Left kidney (tissue), 8 donors: ENCODE measurements at places on chromosomes 11 and 22.

- no peak for DNase-seq
Measured at GRCh38 chr11:83033972-83034672, 37.6 kb downstream of the RAB30 start.

DNA sequence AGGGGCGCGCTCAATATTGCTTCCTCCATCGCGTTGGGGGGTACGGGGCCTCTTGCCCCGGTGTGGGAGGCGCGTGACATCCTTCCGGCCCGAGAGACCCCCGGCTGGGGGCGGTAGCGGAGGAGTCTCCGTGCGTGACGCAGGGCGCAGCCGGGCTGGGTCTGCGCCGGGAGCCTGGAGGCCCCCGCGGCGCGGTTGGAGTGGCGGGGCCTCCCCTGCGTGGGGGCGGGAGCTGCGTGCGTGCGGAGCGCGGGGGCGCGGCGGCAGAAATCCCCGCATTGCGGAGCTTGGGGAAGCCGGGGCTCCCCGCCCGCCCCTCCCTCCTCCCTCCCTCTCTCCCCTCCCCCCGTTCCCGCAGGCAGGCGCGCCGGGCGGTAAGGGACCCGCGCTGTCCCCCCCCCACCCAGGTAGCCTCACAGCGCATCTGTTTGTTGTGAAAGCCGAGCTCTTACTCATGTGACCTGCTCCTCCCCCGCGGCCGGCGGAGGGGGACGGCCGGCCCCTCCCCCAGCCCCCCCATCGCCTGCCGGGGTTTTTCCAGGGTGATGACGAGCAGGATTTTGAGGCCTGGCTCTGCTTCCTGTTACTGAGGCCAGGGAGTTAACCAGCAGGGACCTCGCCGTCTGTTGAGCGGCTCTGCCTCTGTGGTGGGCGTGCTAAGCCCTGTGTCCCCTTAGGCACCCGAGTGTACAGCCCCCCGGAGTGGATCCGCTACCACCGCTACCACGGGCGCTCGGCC is 1.6 kb downstream of the PIM3 start:
- peak; percentile 87 for DNase-seq

GRCh38 chr11:45093761-45094455 is 52.5 kb upstream of the PRDM11 start:
- DNase-seq = no peak

- no peak for DNase-seq
Measured at GRCh38 chr11:111946499-111946898, 9.4 kb downstream of the DIXDC1 start.

DNA sequence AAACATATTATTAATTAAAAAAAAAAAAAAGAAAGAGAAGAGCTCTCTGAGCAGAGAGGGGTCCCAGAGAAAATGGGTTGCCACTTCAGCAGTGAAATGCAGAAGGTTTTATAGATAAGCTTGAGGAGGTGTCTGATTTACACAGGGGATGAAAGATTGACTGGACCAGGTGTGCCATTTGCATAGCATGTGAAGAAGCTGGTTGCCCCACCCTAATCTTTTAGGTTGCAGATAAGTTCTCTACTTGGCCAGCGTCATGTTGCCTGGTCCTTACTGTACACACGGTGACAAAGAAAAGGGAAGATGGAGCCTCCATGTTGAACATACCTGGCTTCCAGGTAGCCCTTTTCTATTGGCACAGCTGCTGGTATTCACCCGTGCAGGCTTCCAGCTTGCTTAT is 41.4 kb downstream of the MS4A2 start:
- no peak for DNase-seq

GRCh38 chr11:59174664-59175033 is 2.7 kb downstream of the DTX4 start:
- no peak for DNase-seq

- no peak for DNase-seq
Measured at GRCh38 chr11:122341477-122341876, 225.5 kb upstream of the BLID start.

- DNase-seq = no peak
Measured at GRCh38 chr11:11349106-11349825, 3.8 kb downstream of the CSNK2A3 start.

GRCh38 chr11:102546923-102547471 is 16.4 kb upstream of the MMP7 start:
- DNase-seq = no peak

- DNase-seq = no peak
Measured at GRCh38 chr11:96214777-96215109, 128.3 kb downstream of the MAML2 start.

- no peak for DNase-seq
Measured at GRCh38 chr11:78457448-78457847, 39.8 kb upstream of the GAB2 start.

GRCh38 chr22:31857247-31857646 is 87.1 kb upstream of the YWHAH start:
- DNase-seq = peak; percentile 65

DNA sequence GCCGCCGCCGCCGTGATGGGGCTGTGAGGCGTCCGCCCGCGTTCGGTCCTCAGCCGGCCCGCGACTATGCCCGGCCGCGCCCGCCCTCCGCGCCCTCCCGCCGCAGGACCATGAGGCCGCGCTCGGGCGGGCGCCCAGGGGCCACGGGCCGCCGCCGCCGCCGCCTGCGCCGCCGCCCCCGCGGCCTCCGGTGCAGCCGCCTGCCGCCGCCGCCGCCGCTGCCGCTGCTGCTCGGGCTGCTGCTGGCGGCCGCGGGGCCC is 215 bp downstream of the ZNRF3 start:
- DNase-seq = no peak

DNA sequence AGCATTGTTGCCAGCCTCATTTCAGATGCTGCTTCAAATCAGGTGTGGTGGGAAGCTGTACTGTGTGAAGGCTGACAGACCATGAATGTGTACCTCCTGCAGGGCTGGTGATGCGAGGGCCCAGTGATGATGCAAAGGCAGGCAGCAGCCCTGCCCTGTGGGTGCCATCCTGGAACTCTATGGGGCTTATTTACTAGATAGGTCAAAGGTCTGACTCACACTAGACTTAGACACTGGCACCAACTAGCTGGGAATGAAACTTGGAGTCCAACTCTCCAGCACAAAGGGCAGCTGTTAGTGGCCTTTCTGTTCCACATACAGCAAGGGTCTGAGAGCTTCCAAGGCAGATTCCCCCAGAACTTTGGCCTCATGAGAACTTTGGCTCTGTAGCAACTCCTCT is 138.4 kb downstream of the TTC17 start:
- DNase-seq = no peak

DNA sequence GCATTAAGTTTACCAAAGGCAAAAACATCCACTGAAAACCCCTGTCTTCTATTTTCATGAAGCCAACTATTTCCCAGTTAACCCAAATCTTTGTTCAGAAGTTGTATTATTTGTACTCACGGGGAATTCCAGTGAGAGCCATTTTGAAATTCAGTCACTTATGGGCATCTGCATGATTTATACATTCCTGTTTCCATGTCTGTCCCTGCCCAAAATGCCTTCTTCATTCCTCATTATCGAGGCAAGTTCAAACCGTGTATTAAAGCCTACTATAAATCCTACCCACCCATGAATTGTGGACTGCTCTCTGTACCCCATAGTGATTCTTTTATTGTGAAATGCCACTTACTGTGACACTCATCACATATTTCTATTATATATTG is 772.7 kb downstream of the DLG2 start:
- no peak for DNase-seq

GRCh38 chr11:19625438-19625837 is 87.2 kb upstream of the NAV2 start:
- DNase-seq = no peak

GRCh38 chr22:27879923-27880322 is 39.1 kb downstream of the PITPNB start:
- no peak for DNase-seq

GRCh38 chr11:119729581-119729927 is 554 bp upstream of the NECTIN1 start:
- no peak for DNase-seq

- no peak for DNase-seq
Measured at GRCh38 chr22:50481440-50482106, at the start of gene ADM2. ADM2 (plus strand) TSS chr22:50481543; CDS start chr22:50481848, 305 bp downstream.

- no peak for DNase-seq
Measured at GRCh38 chr11:46666516-46666915, 33.9 kb downstream of the ARHGAP1 start.

- DNase-seq = no peak
Measured at GRCh38 chr11:1460986-1461825, 25.4 kb downstream of the MOB2 start.

DNA sequence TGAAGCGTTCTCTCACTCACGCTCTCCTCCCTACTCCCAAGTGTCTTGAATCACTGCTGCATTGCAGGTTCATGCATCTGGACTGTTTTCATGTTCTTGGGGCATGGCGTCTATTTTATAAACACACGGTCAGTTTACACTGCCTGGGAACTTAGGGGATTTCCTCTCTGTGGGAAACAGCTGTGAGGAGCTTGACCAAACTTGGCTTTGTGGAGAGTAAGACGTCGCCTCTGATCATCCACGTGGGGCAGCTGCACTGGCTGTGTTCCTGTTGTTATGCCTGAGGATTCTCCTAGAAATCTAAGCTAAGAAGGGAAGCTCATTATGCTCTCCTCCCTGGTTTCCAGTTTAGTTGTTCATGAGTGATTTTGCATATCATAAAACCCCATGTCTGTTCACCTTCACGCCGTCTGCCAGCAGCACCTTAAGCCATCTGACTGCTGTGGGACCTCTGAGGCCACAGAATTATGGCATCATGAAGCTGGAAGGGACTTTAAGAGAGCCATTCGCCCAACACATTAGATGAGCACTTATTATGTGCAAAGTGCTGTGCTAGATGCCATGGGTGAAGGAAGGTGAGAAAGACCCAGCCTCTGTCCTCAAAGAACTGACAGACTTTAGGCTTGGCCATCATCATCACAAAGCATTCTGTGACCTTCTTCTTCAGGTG is 38.8 kb upstream of the POU2AF1 start:
- DNase-seq = peak; percentile 44

DNA sequence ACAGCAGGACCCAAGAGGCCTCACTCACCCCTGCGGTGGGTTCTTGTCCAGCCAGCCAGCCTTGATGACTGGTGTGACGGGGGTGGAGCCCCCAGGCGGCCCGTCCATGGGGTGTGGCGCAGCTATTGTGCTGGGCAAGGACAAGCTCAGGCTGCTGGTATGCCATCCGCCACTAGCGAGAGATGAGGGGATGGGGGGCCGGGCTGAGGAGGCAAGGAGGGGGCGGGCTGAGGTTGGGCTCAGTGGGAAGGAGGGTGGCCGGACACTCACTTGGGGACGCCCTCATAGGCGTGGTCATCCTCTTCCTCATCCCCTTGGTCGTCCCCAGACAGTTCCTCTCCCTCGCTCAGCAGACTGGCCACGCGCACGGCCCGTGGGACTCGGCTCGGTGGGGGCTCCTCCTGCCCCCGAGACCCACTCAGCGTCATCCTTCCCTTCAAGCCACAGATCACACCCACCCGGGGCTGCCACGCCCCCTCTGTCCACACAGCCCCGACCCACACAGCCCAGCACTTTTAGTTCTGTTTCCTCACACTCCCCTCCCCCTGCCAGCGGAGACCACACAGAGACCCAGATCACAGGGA is 38.0 kb upstream of the PDE2A start:
- DNase-seq = no peak

DNA sequence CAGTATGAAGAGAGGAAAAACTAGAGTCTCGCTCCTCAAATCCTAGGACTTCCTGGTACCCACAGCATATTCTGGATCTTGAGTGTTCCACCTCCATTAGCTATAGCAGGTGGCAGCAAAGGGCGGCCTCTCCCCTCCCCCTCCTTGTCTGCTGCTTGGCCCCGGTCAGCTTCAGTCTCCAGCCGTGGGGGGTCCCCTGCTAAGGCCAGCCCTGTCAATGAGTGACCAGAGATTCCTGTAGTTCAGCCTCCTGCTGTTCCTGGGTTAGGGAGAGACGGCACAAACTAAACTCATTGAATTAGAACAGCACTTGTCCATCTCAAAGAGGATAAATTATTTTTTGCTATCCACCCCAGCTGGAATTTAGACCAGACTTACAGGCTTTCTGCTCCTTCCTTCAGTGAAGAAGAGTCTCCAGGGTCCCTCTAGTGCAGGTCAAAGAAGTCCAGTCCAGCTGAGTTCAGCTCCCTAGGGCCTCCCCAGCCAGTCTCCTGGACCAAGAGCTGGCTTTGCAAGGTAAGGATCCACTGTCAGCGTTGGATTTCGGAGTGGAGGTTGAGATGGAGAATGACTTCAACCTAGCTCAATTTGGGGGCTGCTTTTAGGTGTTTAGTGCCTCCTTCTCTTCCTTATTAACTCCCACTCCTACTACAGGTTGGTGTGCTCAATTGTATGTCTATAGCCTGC is 1.1 kb upstream of the PHLDB1 start:
- DNase-seq = no peak

GRCh38 chr22:37097346-37097745 is 12.2 kb downstream of the TMPRSS6 start:
- no peak for DNase-seq
